Globus pallidus (tissue), 1 donor: ENCODE measurements at places on chromosomes 2 and 18.

GRCh38 chr2:230797515-230798495, 66.9 kb upstream of the ITM2C start:
- peak; percentile 21 for DNase-seq

DNA sequence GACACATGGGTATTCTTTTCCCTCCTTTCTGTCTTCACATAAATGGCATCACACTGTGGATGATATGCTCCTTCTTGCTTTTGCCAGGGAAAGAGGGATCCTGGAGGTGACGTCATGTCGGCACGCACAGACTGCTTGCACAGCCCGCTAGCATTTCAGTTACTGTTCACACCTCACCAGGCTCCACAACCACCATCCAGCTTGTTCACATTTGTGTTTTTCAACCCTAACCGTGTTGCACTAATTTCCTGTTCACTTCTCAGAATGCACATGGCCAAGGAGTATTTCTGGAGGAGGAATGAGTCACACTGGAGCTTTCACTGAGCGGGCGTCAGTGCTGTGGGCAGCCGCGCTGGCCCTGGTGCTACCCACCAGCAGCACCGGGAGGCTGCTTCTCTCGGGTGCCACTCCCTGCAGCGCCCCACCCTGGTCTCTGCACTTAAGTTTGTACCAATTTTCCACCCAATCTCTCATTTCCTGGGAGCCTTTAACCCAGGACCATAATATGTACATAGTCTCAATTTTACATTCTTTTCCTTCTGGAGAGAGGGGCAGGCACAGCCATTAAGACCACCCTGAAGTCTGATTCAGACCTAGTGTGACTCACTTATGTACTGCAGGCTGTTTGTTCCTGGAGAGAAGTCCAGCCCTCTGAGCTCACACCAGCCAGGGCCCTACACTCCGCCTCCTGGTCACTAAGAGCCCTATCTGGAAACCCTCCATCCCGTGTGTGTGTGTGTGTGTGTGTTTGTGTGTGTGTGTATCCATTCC, 65.1 kb downstream of the MBP start:
- DNase-seq, result no peak

- no peak for DNase-seq
Measured at GRCh38 chr2:100064592-100065428, 77.6 kb downstream of the AFF3 start.

GRCh38 chr2:9488583-9489547, 14.5 kb downstream of the IAH1 start:
- DNase-seq, result no peak

GRCh38 chr2:44952143-44952805, 10.8 kb downstream of the SIX3 start:
- DNase-seq, result peak; percentile 61

- DNase-seq, result no peak
Measured at GRCh38 chr2:72924353-72925240, 7.3 kb downstream of the EMX1 start.

- no peak for DNase-seq
Measured at GRCh38 chr18:48059455-48060010, 129.1 kb upstream of the SMAD2 start.

DNA sequence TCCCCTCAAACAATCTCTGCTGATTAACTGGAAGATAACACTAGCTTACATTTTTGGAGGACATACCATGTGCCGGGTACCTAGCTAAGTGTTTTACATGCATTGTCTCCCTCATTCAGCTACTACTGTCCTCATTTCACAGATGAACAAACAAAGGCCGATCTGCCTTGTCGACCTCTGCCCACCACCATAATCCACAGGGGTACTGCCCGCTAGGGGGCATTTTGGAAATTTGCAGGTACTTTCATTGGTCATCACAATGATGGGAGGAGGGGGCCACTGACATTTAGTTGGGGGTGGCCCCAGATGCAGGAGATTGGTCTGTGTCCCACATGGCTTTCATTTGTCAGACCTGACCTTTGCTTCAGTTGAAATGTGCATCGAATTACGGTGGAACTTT, 3.9 kb upstream of the TMEM163 start:
- no peak for DNase-seq

GRCh38 chr2:38224821-38225437, 149.0 kb upstream of the CYP1B1 start:
- DNase-seq, result no peak

DNA sequence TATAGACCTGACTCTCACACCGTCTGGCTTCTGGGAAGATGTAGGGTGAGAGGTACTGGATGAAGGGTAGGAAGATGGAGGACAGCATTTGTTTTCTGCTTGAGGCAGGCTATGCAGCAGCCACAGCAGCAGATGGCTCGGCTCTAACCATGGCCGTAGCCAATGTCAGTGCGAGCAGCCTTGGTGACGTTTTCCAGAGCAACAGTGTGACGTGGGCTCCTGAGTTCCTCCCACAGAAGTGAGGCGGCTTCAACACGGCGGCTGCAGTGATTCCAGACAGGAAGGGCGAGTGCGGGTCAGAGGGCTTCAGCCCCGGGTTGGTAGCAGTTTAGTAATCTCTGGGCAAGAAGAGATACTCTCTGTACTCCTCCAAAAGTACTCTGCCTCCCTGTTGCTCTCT, 133.0 kb upstream of the MYT1L start:
- DNase-seq, result no peak

DNA sequence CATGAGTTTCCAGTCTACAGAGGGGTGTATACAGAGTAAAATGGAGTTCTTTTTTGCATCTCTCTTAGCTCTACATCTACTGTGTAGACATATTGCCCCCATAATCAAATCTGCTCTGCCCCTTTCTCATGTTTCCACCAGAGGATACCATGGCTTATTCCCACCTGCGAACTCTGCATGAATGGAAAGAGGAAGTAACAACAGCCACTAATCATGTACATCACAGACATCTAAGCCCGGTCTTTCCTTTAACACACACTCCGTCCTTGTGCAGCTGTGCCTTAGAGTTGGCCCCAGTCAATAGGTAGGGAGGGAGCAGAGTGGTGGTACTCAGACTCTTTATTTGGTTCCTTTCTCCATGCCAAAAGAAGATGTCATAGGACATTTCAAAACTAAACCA, 147.3 kb upstream of the NRP2 start:
- no peak for DNase-seq

GRCh38 chr2:61272421-61273070, 110.6 kb downstream of the C2orf74 start:
- no peak for DNase-seq

DNA sequence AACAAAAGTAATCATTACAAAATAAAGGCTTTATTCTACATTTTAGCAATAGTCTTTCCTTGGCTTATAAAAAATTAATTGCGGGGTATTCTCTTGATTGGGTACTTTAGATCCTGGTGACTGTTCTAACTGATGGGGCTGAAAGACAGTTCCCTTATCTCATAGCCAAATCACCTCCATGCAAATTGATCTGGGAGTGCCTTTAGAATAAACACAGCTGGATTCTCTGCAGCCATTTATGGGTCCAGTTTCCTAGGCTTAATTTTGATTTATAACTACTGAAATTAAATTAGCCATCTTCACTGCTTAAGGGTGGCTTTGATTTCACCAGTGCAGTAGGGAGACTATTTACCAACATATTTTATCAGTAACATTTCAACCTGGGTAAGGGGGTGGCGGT, 337.1 kb downstream of the NRXN1 start:
- no peak for DNase-seq

DNA sequence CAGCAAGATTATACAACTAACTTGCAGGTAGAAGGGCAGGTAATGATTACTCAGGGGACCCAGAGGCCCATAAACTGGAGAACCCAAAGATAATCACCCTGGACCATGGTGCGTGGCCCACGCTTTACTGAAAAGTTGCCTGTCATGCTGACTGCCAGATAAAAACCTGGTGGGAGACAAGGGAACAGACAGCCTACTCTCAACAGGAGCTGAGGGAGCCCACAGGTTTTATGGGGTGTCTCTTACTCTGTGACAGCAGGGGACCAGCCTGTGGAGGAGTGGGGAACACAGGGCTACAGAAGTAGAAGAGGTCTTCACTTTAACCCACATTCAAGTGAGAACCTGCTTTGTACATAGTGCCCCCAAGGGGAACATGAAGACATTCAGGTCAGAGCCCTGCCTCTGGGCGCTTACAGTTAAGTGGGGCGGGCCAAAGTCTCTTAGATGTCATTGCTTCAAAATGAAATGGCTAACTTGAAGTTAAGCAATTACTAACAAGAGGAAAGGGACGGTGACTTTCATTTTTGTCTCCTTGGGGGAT, 60.4 kb downstream of the DHRS9 start:
- no peak for DNase-seq

DNA sequence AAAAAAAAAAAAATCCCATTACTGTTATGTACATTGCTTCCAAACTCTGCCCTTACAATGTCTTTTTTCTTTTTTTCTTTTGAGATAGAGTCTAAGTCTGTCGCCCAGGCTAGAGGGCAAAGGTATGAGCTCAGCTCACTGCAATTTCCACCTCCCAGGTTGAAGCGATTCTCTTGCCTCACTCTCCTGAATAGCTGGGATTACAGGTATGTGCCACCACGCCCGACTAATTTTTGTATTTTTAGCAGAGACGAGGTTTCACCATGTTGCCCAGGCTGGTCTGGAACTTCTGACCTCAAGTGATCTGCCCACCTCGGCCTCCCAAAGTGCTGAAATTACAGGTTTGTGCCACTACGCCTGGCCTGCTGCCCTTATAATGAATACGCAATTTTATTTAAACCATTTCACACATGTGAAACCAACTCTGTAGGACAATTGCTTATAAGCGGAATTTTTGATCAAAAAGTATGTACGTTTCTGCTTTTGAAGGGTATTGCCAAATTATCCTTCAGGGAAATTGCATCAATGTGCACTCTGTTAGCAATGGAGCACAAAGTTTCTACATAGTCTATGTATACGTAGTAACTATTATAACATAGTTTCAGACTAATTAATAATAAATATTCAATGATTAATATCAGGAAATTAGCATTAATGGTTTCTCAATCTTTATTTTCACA, 55.7 kb upstream of the ACTR3 start:
- no peak for DNase-seq

- no peak for DNase-seq
Measured at GRCh38 chr2:172093416-172094293, 8.3 kb downstream of the DLX1 start.
